T-helper 2 cell (primary cell): ENCODE measurements at places on chromosomes 16 and 17.

GRCh38 chr16:87844120-87844733 lies 25.1 kb downstream of the SLC7A5 start:
- no peak for DNase-seq

DNA sequence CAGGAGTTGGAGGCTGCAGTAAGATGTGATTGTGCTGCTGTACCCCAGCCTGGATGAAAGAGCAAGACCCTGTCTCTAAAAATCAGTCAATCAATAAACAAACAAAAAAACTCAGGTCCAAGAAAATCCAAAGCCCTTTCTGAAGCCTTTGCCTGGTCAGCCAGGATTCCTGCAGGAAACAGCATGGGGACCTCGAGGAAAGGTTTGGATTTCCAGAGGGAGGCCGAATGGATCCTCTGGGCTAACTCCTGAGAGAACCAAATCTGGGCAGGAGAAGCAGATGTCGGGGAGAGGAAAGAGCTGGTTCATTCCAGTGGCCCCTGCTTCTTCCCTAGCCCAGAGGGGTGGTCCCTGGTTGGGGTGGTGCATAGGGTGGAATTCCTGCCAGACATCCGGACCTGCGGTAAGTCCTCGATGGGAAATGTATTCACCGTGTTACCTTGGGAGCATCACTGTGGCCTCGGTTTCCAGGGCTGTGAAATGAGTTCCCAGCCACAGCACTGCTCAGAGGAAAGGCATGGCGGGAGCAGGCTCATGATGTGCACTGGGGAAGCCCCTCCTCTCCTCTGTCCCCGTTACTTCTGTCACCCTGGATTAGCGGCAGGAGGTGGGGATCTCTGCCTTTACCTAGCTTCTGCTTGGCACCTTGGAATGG lies 75.1 kb downstream of the CYLD start:
- DNase-seq: no peak

- no peak for DNase-seq
Observed at GRCh38 chr17:43834106-43834505, 1.2 kb upstream of the MPP3 start.

DNA sequence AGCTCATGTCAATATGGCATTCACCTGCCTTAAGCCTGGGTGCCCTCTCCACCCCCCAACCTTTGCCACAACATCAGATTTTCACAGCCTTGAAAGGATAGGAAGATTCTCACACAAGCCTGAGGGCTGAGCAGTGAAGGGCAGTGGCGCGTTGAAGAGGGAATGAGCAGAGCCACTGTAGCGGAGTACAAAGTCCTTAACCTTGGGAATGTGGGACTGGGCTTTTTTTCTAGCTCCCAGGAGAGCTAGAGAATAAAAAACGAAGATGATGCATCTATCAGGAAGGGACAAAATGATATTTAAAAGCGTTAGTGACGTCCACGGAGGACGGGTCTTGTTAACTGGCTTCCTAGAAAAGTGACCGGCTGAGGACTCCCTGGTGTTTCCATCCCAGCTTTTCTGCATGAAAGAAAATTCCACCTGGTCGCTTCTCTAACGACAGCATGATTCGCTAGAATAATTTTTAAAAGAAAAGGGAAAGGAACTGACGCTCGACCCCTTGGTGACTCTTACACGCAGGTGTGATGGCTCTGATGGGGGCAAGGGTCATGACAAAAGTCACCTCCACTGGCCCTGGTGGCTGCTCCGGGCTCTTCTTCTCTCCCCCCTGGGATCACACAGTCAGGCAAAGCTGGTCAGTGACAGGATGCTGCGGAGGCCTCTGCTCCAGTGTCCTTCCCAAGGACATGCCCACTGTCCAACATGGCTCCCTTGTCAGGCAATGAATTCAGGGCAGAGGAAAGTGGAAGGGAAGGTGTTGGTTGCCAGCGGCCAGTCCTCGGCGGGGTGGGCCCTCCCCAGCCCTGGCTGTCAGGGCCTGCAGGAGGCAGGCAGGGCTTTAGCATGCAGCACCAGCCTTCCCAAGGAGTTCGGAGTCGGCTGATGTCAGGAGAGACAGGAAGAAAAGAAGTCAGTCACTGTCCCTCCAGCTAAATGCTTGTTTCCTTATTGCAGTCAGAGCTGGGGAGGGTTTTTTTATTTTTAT lies 58.4 kb upstream of the IRX3 start:
- DNase-seq: no peak

- DNase-seq: no peak
Observed at GRCh38 chr16:57876210-57876609, 73.9 kb upstream of the KIFC3 start.
